ENCODE measurements at places on chromosomes 11 and 22.

DNA sequence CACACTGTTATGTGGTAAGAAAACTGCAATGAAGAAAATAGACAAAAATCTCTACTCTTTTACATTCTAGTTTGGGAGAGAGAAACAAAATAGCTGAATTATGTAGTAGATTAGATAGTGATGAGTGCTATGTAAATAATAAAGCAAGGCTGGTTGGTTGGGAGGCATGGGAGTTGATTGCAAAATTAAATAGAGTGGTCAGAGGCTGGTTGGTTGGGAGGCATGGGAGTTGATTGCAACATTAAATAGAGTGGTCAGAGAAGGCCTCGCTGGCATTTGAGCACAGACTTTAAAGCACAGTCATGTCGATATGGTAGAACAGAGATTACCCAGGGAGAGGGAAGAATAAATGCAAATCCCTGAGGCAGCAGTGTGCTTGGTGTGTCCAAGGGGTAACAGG is 22.4 kb downstream of the SIK2 start:
- H3K4me3 ChIP-seq = no peak overlapping the region
- H3K36me3 ChIP-seq = peaks cover 43% of the 10 kb centered on the region
- peaks cover 1% of the 10 kb centered on the region for H3K4me1 ChIP-seq
- DNase-seq = no peak
- H3K27me3 ChIP-seq = no peaks in the 10 kb centered on the region

- peaks cover 9% of the 10 kb centered on the region for H3K27me3 ChIP-seq
- no peak for DNase-seq
- H3K4me1 ChIP-seq = no peaks in the 10 kb centered on the region
- no peak overlapping the region for H3K27ac ChIP-seq
- H3K4me3 ChIP-seq = no peak overlapping the region
Observed at GRCh38 chr11:34758262-34758661, 137.4 kb downstream of the EHF start.

GRCh38 chr11:60734279-60734678 is 9.8 kb downstream of the MS4A18 start:
- no peaks in the 10 kb centered on the region for H3K36me3 ChIP-seq
- no peak overlapping the region for H3K27ac ChIP-seq
- H3K4me3 ChIP-seq = no peak overlapping the region
- no peaks in the 10 kb centered on the region for H3K4me1 ChIP-seq
- no peak for DNase-seq

DNA sequence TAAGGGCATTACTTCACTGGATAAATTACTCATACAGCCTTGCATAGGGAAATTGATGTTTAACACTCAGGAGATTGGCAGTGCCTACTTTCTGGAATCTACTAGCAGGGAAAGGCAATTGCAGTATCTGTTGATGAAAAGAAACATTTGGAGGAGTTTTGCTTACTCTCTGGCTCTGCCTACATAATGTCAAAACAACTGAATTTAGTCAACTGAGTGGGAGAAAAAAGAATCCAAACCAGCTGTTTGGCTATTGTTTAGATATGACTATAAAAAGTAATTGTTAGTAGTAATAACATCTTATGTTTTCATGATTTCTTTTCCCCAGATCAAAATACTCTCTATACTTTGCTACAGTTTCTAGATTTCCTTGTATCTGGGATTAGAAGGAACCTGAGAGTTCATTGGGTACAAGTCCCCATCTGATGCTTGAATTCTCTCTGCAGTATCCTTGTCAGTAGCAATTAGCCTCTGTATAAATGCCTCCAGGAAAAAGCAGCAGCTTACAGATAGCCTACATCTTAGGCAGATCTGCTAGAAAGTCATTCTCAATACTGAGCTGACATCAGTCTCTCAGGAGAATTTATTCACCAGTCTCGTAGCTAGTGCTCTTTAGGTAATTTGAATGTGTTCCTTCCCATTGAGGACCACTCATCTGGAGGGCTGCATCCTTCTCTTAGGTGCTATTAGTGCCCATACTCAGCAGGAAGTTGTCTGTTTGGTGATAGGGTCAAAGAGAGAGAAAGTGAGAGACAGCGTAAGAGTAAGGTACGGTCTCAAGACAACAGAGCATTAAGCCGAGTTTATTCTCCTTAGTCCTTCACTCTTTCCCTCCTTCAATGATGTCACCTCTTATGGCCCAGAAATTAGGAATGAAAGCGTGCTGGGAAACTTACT is 185.9 kb upstream of the CCDC90B start:
- H3K36me3 ChIP-seq = no peaks in the 10 kb centered on the region
- DNase-seq = no peak
- H3K27ac ChIP-seq = no peak overlapping the region
- no peak overlapping the region for H3K4me3 ChIP-seq
- no peaks in the 10 kb centered on the region for H3K27me3 ChIP-seq

DNA sequence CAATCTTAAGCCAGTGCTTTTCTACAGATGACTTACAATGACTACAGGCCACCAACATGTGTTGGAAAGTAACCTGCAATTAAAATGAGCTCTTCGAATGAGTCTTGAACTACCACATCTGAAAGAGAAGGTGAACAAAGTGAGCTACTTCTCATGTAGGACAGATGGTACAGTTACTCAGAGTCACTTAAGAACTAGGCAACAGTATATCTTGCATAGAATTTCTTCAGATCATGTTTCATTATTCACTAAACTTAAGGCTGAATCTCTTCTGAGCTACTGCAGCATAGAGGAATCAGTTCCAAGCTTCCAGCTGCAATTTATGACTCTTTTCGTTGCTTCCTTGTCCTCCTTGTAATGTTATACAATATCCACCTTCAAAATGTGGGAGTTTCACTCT is 270.9 kb downstream of the TTC28 start:
- no peak overlapping the region for H3K4me3 ChIP-seq
- peaks cover 2% of the 10 kb centered on the region for H3K36me3 ChIP-seq
- peaks cover 4% of the 10 kb centered on the region for H3K27me3 ChIP-seq
- peaks cover 1% of the 10 kb centered on the region for H3K4me1 ChIP-seq
- no peak for DNase-seq

- H3K27me3 ChIP-seq = no peaks in the 10 kb centered on the region
- peaks cover 5% of the 10 kb centered on the region for H3K36me3 ChIP-seq
- no peak overlapping the region for H3K27ac ChIP-seq
- H3K4me1 ChIP-seq = peaks cover 14% of the 10 kb centered on the region
- no peak for DNase-seq
- H3K4me3 ChIP-seq = no peak overlapping the region
Observed at GRCh38 chr11:9130297-9130696, 38.9 kb upstream of the SCUBE2 start.
